ENCODE measurements at places on chromosomes 2 and 18. TPM values are rescaled to one million over a fixed set of nuclear protein-coding genes. Genes with fewer than 3 reads are reported as not detected.

ZSCAN30 gene
- total RNA-seq, result 7.8 TPM

SLC19A3 gene
- total RNA-seq, result under 0.01 TPM

LYPD6 gene
- total RNA-seq, result 13.3 TPM

UBXN4 gene
- 58.3 TPM for total RNA-seq

COL6A3 gene
- total RNA-seq, result 6.6 TPM

SERPINB12 gene
- total RNA-seq, result not detected

APCDD1 gene
- total RNA-seq, result not detected

SIX2 gene
- not detected for total RNA-seq

ECEL1 gene
- not detected for total RNA-seq

MAP3K19 gene
- not detected for total RNA-seq

SLC4A3 gene
- total RNA-seq, result 0.13 TPM

CPO gene
- not detected for total RNA-seq

Data from dermis microvascular lymphatic vessel endothelial cell (primary cell).